ENCODE measurements at places on chromosomes 4 and X.
A peak's percentile ranks its signal among the peaks of the same experiment; 100 is the strongest.

- no peak for DNase-seq
Observed at GRCh38 chr4:21002976-21003375, 302.7 kb downstream of the PACRGL start.

DNA sequence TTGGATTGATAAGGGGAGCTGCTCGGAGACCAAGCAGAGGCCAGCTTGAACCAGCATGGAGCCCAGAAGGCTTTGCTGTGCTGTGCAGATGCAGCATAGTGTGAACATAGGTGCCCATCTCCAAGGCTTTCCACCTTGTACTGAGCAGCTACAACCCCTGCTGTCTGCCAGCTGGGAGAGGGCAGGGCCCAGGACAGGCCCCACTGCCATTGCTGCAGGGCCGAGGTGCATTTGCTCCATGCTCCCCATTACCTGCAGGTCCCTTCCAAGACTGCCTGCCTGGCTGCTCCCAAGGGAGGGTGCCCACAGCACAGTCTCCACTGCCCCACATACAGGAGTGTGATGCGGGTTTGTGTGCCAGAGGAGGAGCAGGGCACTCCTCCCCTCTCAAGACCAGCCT is 1016.0 kb upstream of the INTU start:
- DNase-seq, result no peak

DNA sequence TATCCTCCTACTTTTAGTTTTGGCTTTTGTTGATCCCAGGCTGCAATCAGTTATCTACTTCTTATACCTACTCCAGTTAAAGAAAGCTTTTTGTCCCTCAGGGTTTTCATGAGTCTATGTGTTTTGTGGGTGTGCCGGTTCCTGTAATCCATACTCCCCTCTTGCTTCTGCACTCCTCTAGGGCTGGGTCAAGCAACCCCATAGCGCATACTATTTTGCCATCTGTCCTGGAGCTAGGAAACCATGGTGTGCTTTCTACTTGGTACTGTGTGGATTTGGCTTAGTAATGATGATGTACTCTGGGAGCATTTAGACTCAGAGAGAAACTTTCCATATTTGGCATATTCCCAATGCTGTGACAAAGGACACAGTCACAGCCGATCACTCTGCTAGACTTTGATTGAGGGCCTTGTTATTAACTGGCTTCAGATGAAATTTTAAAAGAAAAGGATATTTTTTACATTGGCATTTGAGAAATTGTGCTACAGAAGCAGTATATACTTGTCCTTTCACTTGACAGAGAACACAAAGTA is 86.1 kb upstream of the GRXCR1 start:
- DNase-seq, result no peak

DNA sequence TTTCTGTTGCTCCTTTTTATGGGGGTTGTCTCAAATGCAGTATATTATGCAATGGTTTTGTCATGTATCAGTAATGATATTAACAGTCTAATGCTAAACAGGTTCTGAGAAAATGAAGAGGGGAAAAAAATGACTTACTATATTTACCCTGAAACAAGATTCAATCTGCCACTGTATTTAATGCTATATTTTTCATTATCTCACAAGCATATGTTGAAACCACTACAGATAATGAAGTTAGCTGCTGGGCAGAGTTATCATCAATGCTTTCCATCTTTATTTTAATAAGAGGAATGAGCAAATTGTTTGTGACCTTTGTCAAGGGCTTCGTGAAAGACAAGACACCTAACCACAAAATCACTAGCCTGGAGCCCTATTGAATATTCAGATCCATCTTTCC is 32.6 kb upstream of the NAA11 start:
- DNase-seq, result no peak

- DNase-seq, result no peak
Observed at GRCh38 chr4:184400375-184400870, 73.9 kb downstream of the IRF2 start.

GRCh38 chr4:74021601-74022000 is 16.9 kb downstream of the CXCL3 start:
- DNase-seq, result no peak

GRCh38 chr4:184416913-184417734 is 57.2 kb downstream of the IRF2 start:
- DNase-seq, result peak; percentile 49

GRCh38 chrX:53089224-53089842 is 4.6 kb upstream of the KANTR start:
- peak; percentile 36 for DNase-seq

- no peak for DNase-seq
Observed at GRCh38 chrX:153603131-153603656, 4.3 kb upstream of the CCNQ start.

GRCh38 chr4:150771382-150771781 is 189.4 kb downstream of the MAB21L2 start:
- DNase-seq, result no peak
